ENCODE measurements at places on chromosomes 6 and 20.

GRCh38 chr20:25336561-25337422, 53.8 kb downstream of the ABHD12 start:
- DNase-seq: peak; percentile 45

GRCh38 chr6:151765444-151765886, 42.0 kb upstream of the ESR1 start:
- DNase-seq: peak; percentile 83

- DNase-seq: peak; percentile 79
Observed at GRCh38 chr6:130366107-130367005, 539 bp downstream of the TMEM200A start.

DNA sequence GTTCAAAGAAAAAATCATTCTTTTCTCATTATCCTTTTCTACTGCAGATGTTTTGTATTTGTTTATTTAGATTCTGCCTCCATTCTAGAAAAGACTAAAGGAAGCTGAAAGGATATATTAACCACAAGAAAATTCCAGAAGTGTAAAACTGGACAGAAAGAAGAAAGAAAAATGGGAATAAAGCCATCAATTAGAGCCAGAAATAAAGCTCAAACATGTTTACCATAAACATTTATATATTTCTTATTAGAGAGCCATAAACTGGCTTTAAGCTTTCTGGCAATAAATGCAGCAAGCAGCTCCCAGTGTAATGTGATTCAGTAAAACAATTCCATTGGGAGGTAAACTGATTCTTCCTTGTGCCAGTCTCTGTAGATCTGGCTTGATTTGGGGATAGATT, 244.1 kb downstream of the PTPRK start:
- DNase-seq: no peak

DNA sequence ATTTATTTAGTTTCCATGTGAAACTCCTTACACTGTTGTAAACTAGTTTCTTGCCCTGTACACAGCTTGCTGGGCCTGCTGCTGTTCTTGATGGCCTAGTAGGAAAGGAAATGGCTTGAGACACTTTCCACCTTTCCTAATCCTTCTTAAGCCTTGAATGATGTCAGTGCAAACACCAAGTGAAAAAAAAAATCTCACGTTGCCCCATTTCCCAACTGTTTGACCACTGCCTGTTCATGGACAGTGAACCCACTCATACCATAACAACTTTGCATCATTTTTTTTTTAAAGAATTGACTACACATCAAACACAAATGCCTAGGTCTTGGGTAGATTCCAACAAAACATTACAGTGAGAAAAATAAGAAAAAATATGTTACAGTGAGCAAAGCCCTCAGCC, 653.6 kb upstream of the FLRT3 start:
- no peak for DNase-seq

GRCh38 chr6:21147995-21148394, 445.6 kb upstream of the SOX4 start:
- DNase-seq: no peak

GRCh38 chr6:154510144-154510905, at the start of gene CNKSR3:
Gene CNKSR3 (minus strand): TSS chr6:154510685. CDS start chr6:154510114, 571 bp downstream.
- peak; percentile 96 for DNase-seq

Measured in fibroblast of lung (primary cell).